HAP-1 (cell line): ENCODE measurements at places on chromosomes 4 and X.
A peak's percentile ranks its signal among the peaks of the same experiment; 100 is the strongest.

- DNase-seq, result no peak
Measured at GRCh38 chr4:85963231-85963630, 396.6 kb downstream of the MAPK10 start.

DNA sequence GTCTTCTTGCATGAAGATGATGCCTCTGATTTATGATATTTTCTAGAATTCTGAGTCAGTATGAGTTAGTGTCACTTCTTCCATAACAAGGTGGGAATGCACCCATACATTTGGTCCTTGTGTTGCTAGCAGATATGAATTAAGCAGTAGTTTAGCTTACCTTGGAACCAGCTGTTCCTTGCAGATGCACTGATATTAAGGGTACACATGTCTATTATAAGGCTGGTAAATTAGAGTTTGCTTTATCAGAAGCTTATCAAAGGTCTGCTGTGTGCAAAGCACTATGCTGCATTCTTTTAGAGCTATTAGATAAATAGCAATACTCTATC, 36.5 kb downstream of the AFF1 start:
- DNase-seq, result no peak

DNA sequence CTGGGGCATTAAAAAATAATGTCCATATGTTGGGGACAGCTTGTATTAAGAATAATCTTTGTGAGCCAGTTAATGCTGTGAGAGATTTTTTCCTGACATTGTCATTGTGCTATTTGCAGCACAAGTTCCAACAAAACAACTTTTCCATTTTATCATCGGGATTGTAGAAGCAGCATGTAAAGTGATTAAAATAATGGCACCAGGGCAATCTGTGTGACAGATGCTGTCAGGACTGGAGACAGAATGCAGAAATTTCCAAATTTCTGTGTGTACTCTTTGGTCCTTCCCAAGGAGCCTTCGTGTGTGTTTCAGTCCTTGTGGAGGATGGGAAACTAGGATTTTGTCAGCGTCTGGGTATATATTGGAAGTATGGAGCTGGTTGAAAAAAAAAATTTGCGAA, 101.5 kb upstream of the LIMCH1 start:
- no peak for DNase-seq

GRCh38 chr4:115851918-115852766, 738.7 kb upstream of the NDST4 start:
- DNase-seq, result peak; percentile 75

DNA sequence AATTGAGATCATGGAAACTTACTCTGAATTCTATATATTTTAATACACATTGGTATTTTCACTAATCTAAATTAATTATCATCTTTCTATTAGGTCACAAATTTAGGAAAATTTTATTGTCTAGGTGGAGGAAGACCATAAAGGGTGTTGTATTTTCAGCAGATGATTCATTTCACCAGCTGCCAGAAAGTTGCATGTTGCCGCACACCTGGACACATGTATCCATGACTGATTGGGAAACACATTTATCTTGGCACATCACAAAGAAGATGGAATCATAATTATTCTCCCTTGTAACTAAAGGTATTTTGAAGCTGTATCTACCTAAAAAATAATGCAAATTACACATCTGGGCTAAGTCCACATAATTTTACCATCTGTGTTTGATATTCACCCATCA, 33.1 kb downstream of the SLC7A11 start:
- DNase-seq, result no peak

- no peak for DNase-seq
Measured at GRCh38 chrX:155744534-155744933, 131.8 kb upstream of the TMLHE start.

GRCh38 chr4:100022792-100023222, 72.7 kb upstream of the H2AZ1 start:
- DNase-seq, result no peak

- peak; percentile 77 for DNase-seq
Measured at GRCh38 chr4:37802068-37802666, 24.3 kb upstream of the PGM2 start.

DNA sequence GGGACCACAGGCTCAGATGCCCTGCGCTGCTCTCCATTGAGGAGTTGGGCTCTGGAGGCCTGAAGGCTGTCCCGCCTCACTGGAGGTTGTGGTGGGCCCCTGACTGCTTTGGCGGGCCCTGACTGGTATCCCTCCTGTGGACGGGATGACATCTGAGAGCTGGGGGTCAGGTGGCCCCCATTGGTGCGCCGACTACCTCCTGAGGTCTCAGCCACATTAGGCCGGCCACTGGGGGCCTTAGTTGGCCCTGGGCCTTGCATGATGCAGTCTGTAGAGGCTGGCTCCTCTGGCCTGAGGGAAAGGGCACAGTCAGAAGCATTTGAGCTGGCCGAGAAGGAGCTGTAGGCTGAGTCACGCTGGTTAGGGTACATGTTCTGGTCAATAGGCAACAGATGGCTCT, 164.5 kb upstream of the DGKK start:
- DNase-seq, result no peak

DNA sequence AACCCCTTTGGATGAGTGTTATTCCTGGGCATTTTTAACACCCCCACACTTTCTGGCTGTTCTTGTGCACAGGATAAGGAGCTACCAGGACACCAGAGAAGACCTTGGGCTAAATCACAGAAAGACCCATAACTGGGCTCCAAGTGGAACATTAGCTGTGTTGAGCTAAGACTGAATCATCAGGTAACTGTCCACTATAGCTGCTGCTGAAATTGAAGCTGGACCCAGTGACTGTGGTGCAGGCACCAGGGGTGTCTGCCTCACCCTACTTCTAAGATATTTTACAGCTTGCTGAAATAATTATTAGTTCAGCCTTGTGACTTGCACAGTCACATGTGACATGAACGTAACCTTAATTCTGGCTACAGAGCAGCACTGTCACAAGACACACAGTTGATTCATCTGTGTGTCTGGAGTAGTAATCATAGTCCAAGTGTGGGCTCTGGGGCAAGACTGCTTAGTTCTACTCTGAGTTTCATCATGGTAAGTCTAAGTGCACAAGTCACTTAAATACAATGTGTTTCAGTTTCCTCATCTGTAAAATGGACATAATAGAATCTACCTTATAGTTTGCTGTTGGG, 127.4 kb downstream of the SLC39A8 start:
- no peak for DNase-seq

DNA sequence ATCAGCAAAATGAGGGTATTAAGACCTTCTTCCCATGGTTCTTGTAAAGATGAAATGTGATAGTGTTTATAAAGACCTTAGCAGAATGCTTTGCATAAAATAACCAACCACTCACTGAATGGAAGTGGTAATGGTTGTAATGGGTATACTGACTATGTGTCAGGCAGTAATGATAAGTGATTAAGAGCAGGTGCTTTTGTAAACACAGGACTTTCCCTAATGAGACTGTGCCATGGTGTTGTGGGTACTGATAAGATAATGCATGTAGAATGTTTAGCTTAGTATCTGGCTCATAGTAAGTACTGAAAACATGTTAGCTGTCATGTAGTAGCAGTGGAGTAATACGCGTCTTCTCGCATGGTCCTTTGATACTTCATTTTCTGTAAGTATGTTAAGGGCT, 6.9 kb downstream of the LSM6 start:
- DNase-seq, result no peak

GRCh38 chrX:39957816-39958566, 139.8 kb downstream of the BCOR start:
- no peak for DNase-seq

DNA sequence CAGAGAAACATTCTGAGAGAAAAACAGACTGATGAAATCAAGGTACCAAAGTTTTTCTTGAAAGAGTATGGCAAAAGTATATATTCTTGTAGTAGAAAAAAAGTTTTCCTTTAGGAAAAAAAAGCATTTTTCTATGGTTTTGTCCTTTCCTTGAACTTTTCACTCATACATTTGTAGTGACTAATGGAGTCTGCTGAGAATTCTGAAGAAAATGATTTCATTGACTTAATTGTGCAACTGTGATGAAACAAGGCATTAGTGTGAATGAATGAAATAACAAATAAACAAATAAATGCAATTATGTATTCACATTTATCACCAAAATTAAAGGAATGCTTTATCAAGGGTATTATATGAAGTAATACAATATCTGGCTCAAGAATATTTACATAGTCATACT, 5.7 kb downstream of the CSN1S1 start:
- DNase-seq, result no peak

- peak; percentile 43 for DNase-seq
Measured at GRCh38 chrX:113868177-113868576, 715.7 kb upstream of the HTR2C start.

DNA sequence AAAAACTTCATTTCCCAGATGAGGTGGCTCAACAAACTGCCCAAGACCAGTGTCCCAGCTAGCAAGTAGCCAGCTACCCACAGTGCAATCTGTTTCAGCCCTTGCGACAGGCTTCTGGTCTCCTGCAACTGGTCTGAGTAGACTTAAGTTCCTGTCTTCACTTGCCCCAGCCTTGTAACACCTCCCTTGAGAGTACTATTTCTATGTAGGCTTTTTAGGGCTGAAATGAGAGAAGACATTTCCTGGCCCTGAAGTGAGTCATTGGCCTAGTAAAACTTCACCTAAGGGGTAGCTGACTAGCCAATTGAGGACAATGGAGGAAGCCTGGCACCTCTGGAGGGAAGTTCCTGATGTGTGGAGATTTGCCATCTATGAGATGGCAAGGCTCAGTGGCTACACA, 80.1 kb upstream of the STIM2 start:
- DNase-seq, result no peak

DNA sequence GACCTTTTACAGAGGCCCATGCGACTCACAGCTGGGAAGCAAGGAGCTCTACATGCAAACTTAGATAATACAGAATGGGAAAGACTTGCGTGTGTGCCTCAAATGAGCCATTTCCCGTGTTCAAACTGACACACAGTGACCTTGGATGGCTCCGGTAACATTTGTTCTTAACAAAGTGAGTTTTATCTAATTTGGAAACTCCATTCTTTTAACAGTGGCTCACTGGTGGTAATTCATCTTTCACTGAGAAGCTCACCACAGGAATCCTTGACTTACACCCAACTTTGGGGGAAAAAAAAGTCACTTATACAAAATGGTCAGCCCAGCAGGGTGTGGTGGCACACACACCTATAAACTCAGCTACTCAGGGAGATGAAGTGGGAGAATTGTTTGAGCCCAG, 190.6 kb downstream of the LDB2 start:
- no peak for DNase-seq

DNA sequence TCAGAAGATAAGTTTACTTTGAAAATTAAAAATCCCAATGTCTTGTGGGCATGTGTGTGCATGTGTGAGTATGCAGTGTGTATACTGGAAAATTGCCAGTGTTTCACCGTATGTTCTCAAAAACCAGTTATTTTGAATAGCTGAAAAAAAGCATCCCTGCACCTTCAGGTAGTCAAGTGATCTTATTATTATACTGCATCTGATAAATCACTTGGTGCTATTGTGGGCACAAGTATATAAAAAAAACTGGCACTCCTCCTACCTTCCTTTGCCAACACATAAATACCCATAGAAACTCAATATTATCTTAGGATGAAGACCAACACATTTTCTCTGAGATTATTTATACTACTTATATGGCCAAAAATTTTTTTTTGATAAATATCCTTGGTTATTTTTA, 91.5 kb upstream of the MAP9 start:
- DNase-seq, result no peak

- DNase-seq, result no peak
Measured at GRCh38 chr4:88225232-88226105, 58.9 kb downstream of the PPM1K start.

DNA sequence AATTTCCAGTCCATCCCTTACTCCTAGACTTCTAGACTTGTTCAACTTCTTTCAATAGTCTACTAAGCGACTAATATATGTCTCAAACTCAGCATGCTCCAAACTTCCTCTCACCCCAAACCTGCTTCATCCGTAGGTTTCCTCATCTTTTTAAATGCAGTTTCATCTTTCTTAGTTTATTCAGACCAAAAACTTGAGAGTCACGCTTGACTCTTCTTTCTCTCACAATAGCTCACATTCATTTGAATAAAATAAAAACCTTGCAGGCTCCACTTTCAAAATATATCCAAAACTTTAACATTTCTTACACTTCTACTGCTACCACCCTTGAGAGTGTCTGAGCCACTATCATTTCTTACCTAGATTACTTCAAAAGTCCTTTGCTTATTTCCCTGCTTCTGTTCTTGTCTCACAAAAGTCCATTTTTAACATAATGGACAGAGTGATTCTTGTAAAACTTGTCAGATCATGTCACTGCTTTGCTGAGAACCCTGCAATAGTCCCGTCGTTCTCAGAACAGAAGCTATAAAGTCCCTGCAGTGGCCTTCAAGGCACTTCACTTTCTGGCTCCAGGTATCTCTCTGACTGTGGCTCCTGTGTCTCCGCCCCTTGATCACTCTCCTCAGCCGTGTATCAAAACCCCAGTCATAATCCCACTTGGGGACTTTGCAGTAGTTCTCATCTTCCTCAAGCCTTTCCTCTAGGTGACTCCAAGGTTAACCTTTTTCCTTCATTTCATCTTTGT, 167.6 kb downstream of the ARHGAP24 start:
- no peak for DNase-seq

- peak; percentile 63 for DNase-seq
Measured at GRCh38 chrX:68945603-68946228, 116.9 kb downstream of the EFNB1 start.

DNA sequence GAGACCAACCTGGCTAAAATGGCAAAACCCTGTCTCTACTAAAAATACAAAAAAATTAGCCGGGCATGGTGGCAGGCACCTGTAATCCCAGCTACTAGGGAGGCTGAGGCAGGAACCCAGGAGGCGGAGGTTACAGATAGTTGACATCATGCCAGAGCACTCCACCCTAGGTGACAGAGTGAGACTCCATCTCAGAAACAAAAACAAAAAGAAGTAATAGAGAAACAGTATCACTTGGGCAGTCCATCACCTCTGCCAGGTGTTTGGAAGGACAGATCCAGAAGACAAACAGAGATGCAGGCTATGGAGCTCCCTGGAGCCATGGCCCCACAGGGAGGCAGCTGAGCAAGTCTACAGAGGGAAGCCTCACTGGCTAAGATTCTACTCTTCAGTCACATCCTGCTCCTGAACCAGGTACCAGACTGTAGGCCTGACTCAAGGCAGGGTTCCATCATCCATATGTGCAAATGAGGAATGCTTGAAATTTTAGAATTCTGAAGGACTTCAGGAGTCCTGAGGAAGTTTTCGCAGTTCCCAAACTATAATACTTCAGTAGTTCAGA, 81.4 kb upstream of the CPEB2 start:
- DNase-seq, result no peak

DNA sequence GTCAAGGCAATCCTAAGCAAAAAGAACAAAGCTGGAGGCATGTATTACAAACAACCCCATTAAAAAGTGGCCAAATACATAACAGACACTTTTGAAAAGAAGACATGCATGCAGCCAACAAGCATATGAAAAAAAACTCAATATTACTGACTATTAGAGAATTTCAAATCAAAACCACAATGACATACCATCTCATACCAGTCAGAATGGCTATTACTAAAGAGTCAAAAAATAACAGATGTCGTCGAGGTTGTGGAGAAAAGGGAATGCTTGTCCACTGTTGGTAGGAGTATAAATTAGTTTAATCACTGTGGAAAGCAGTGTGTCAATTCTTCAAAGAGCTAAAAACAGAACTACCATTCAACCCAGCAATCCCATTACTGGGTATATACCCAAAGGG, 604.6 kb upstream of the GRIA3 start:
- no peak for DNase-seq

GRCh38 chrX:48472851-48473703, 2.9 kb upstream of the FTSJ1 start:
- DNase-seq, result peak; percentile 48
